ENCODE measurements at places on chromosomes 11 and 22. TPM values are rescaled to one million over a fixed set of nuclear protein-coding genes. Genes with fewer than 3 reads are reported as not detected.
A peak's percentile ranks its signal among the peaks of the same experiment; 100 is the strongest.

DNA sequence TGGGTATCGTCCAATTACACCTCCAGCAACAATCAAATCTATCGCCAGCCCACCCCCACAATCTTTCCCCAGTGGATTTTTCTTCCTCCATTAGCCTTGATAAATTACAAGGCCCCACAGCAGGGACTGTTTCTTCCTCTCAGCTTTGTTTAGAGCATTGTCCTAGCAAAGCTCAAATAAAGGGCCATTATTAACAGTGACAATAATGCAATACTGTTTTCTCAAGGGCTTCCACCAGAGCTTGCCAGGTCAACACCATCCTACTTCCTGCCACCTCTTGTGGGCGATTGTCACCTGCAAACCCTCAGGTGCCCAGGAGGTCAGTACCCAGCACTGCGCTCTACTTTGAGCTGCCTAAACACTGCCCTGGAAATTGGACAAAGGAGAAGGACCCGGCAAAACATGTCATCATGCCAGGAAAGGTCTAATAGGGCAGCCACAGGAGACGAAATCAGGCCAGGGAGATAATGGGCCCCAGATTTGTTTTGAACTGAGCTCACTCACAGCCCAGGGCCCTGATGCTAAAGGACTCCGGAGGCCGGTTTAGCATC, 95.2 kb downstream of the ABTB2 start:
- no peak for DNase-seq

DNA sequence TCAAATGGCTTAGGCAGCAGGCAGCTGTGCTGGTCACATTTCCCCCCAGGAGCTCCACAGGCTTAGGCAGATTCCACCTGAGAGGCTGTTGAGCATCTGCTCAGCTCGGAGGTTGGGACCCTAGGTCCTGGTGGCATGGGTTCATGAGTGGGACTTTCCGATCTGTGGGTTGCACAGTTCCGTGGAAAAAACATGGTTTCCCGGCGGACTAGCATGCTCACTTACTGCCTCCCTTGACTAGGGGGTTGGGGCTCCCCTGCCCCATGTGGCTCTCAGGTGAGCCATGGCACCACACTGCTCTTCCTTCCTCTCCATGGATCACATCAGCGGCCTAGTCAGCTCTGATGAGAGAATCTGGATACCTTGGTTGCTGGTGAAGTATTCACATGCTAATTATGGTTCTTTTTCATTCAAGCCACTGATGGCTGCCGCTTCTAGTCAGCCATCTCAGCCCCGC, 685.1 kb downstream of the METTL15 start:
- no peak for DNase-seq

GRCh38 chr22:50473088-50473487, 1.7 kb downstream of the SBF1 start:
- DNase-seq: no peak

DNA sequence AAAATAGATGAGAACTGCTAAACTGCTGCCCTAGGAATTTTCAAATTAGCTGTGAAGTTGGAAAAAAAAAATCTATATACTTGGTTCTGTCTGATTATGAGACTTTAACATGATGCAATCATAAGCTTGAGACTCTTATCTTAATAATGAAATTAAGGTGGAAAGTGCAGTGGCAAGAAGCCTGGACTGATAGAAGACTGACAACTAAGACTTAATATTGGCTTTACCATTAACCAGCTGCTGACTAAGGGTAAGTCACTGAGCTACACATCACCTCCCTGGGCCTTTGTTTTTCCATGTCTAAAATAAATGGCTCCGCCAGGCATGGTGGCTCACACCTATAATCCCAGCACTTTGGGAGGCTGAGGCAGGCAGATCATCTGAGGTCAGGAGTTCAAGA, 56.9 kb downstream of the SLC35F2 start:
- DNase-seq: no peak

GRCh38 chr11:69108559-69108958, 47.2 kb upstream of the SMIM38 start:
- DNase-seq: no peak

Gene YAP1
- polyA plus RNA-seq: 78.8 TPM

DNA sequence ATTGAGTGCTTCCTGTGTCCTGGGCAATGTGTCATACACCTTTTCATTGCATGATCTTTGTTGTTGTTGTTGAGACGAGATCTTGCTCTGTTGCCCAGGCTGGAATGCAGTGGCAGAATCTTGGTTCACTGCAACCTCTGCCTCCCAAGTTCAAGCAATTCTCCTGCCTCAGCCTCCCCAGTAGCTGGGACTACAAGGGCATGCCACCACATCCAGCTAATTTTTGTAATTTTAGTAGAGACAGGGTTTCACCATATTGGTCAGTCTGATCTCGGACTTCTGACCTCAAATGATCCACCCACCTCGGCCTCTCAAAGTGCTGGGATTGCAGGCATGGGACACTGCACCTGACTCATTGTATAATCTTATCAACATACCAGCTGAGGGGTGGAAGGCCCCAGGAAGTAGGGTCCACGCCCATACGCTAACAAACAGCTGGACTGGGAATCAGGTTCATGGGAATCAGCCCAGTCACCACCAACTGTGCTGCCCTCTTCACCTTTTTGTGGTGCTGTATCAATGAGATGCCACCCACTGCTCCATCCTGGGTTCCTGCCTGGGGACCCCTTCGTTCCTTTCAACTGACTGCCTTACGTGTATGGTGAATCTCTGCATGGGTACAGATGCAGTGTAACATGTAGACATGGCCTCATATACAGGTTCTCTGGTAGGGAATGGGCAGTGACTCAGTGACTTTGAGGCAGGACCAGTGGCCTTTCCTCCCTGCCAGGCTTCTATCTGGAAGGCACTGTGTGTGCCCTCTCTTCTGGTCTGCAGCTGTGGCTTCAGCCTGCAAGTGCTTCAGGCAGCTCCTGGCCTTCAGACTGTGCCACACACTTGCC, 32.5 kb upstream of the YWHAH start:
- no peak for DNase-seq

DNA sequence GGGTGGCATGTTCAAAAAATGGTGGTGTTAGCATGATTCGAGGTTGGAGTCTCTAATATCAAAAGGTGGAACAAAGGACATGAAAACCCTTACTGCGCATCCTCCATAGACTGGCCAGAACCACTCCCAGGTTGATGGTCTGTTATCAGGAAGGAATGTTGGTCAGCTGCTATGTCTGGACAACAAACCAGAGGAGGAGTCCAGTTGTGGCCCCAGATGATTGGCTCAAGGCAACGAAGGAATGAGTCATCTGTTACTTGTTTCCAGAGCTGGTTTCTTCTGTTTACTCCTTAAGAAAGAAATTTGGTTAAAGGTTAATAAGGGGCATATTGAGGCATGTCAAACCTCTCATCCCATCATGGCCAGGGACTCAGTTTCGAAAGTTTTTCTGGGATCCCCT, 56.8 kb upstream of the GRIA4 start:
- DNase-seq: no peak

DNA sequence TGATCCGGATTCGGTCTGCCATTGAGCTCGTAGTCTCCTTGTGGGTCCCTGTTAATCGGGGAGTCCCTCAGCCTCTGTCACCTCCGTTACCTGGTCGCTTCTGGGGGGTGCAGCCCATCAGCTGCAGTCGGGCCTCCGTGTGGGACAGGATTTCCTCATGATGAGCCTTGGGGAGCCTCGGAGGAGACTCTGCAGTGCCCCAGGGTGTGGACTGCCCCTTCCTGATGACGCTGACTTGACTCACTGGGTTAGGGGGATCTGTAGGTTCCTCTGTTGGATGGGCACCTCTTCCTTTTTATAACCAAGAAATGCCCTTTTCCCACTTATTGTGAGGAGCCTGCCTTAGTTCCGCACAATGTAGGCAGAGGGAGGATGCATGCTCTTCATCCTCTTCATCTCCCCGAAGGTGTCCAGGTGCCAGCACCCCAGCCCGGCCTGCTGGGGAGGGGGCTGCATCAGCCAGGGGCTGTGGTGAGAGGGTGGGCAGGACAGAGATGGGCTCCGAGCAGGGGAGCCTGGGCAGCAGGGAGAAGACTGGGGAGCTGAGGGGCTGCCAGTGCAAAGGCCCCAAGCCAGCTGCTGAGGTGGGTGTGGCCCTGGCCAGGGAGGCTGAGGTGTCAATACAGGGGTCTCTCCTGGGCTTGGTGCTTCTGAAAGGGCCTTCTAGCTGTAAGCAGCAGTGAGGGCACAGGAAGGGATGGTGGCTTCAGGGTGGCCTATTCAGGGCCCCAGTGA, 13.5 kb upstream of the TTLL8 start:
- no peak for DNase-seq

- DNase-seq: peak; percentile 54
Observed at GRCh38 chr11:1202776-1203504, 19.9 kb upstream of the MUC5B start.

DNA sequence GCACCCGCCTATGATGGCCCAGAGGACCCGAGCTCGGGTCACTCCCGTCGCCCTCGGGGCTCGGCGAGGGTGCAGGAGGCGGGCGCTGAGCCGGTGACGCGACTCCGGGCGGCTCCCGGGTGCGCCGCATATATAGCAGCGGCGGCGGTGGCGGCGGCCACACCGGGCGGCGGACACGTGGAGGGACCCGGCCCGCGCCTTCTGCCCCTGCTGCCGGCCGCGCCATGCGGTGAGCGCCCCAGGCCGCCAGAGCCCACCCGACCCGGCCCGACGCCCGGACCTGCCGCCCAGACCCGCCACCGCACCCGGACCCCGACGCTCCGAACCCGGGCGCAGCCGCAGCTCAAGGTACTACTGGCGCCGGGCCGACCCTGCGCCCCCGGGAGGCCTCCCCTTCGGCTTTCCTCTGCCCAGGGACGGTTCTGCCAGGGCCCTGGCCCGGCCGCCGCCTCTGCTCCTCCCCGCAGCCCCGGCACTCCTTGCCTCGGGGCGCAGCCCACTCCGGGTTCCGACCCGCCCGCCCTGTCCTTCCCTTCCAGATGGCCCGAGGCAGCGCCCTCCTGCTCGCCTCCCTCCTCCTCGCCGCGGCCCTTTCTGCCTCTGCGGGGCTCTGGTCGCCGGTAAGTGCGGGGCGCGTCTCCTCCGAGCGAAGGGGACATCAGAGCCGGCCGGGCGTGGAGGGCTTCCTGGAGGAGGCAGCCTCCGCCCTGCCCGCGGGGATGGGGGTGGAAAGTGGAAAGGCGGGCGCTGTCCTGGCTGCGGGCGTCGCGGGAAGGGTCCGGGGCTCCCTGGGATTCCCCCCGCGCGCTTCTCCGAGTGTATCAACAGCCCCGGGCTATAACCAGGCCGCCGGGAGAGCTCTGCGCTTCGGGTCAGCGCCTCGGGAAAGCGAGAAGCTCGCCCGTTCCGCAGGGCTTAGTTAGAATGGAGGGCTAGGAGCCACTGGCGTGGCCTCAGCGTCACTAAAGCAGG, at the start of gene GAL:
Gene GAL, plus strand, starts transcription at position 160 of the 972 bp plus-strand sequence. Its CDS starts 380 bp downstream, at position 540.
- no peak for DNase-seq

Gene GPHA2
- polyA plus RNA-seq: not detected

Gene POTEH
- not detected for polyA plus RNA-seq

DNA sequence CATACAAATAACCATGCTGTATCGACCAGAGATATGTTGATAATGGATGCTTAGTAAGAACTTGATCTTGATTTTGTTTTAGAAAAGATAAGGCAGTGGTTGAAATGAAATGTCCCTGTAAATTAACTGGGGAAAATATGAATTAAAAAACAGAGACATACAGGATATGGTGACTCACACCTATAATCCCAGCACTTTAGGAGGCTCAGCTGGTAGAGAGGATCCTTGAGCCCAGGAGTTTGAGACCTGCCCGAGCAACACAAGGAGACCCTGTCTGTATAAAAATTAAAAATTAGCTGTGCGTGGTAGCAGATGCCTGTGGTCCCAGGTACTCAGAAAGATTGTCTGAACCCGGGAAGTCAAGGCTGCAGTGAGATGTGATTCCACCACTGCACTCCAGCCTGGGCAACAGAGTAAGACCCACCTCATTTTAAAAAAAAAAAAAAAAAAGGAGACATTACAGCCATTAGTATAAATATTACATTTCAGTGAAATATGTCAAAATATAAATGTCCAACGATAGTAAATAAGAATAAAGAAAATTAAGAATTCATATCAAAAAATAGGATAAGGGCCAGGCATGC, 4.6 kb downstream of the PICALM start:
- no peak for DNase-seq

Gene POLA2
- polyA plus RNA-seq: 36.5 TPM

Gene PGA3
- polyA plus RNA-seq: not detected

- no peak for DNase-seq
Observed at GRCh38 chr11:93054881-93055280, 85.4 kb downstream of the MTNR1B start.

Gene TIMM10B
- polyA plus RNA-seq: 13.8 TPM

Gene SMIM35
- polyA plus RNA-seq: 0.76 TPM

- peak; percentile 56 for DNase-seq
Observed at GRCh38 chr11:16612566-16613261, 125.7 kb upstream of the C11orf58 start.

- DNase-seq: no peak
Observed at GRCh38 chr11:95516786-95517185, 272.8 kb downstream of the FAM76B start.

DNA sequence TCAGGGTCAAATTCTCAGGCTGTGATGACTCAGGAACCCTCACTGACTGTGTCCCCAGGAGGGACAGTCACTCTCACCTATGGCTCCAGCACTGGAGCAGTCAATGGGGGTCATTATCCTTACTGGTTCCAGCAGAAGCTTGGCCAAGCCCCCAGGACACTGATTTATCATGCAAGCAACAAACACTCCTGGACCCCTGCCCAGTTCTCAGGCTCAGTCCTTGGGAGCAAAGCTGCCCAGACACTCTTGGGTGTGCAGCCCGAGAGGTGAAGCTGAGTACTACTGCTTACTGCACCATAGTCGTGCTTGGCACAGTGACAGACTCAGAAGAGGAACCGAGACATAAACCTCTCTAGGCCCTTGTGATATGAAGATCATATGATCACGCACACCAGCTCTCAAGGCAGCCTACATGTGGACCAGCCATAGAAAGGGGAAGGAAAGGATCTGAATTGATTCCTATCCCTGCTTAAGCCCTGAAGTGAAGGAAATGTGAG, 58.2 kb downstream of the ZNF280B start:
- peak; percentile 19 for DNase-seq
